ENCODE measurements at places on chromosomes 11 and 22. TPM values are rescaled to one million over a fixed set of nuclear protein-coding genes. Genes with fewer than 3 reads are reported as not detected.

UCP2 gene
- total RNA-seq, result 126 TPM

MUC2 gene
- total RNA-seq, result under 0.01 TPM

OR5B21 gene
- total RNA-seq, result not detected

GRM5 gene
- not detected for total RNA-seq

ADM2 gene
- not detected for total RNA-seq

CHRDL2 gene
- total RNA-seq, result not detected

LMNTD2 gene
- total RNA-seq, result 0.88 TPM

OVOL1 gene
- not detected for total RNA-seq

LDHAL6A gene
- total RNA-seq, result not detected

HTR3A gene
- total RNA-seq, result not detected

KDM4E gene
- not detected for total RNA-seq

OR10A2 gene
- total RNA-seq, result not detected

APOL5 gene
- total RNA-seq, result not detected

TIMM10B gene
- 36.2 TPM for total RNA-seq

TEX12 gene
- total RNA-seq, result 1.5 TPM

C22orf15 gene
- not detected for total RNA-seq

TTC36 gene
- 71.0 TPM for total RNA-seq

HBE1 gene
- total RNA-seq, result not detected

SLC17A6 gene
- not detected for total RNA-seq

TMEM132A gene
- 1.3 TPM for total RNA-seq

UCP3 gene
- 1.7 TPM for total RNA-seq

OR6A2 gene
- 0.22 TPM for total RNA-seq

NRXN2 gene
- 0.16 TPM for total RNA-seq

TYR gene
- not detected for total RNA-seq

C11orf97 gene
- not detected for total RNA-seq

GRIK4 gene
- not detected for total RNA-seq

DEPDC7 gene
- total RNA-seq, result 0.66 TPM

CBLIF gene
- total RNA-seq, result not detected

SGSM1 gene
- total RNA-seq, result 0.57 TPM

PRG3 gene
- total RNA-seq, result not detected

APOA5 gene
- total RNA-seq, result not detected

FGF4 gene
- not detected for total RNA-seq

UBXN1 gene
- total RNA-seq, result 170 TPM

OR9I1 gene
- not detected for total RNA-seq

FAM76B gene
- 64.5 TPM for total RNA-seq

GGT5 gene
- 111 TPM for total RNA-seq

PIWIL4 gene
- 8.6 TPM for total RNA-seq

UBQLNL gene
- total RNA-seq, result 0.34 TPM
